ENCODE measurements at places on chromosomes 3 and 15.

GRCh38 chr3:128190501-128190900, 37.2 kb downstream of the EEFSEC start:
- peak; percentile 32 for DNase-seq

- no peak for DNase-seq
Observed at GRCh38 chr15:41982133-41982930, 10.0 kb upstream of the EHD4 start.

- DNase-seq: peak; percentile 56
Observed at GRCh38 chr3:141373768-141374526, 5.6 kb downstream of the ZBTB38 start.

DNA sequence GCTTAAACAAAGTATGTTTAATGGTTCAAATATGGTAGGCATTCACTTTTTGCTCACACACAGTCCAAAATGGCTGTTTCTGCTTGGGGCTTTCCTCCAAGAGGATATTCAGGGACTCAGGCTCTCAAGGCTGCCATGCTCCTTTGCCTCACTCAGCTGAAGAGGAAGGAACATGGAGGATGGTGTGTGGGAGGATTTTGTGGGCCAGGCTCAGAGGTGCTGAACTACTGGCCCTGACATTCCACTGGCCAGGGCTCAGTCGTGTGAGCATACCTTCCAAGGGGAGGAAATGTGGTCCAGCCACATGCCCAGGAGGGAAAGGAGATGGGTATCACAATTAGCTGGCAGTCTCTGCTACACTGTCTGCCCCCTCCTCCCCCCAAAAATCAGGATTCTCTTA, 8.7 kb downstream of the PXYLP1 start:
- peak; percentile 24 for DNase-seq

GRCh38 chr3:186788482-186789370, 5.3 kb downstream of the EIF4A2 start:
- DNase-seq: no peak

GRCh38 chr3:45529697-45530096, 64.9 kb upstream of the LIMD1 start:
- peak; percentile 18 for DNase-seq

Data from mammary epithelial cell (primary cell).